ENCODE measurements at places on chromosomes 12 and 14. TPM values are rescaled to one million over a fixed set of nuclear protein-coding genes. Genes with fewer than 3 reads are reported as not detected.

- no peak for DNase-seq
These were observed 65.7 kb upstream of the AEBP2 start for GRCh38 chr12:19373586-19373985.

DNA sequence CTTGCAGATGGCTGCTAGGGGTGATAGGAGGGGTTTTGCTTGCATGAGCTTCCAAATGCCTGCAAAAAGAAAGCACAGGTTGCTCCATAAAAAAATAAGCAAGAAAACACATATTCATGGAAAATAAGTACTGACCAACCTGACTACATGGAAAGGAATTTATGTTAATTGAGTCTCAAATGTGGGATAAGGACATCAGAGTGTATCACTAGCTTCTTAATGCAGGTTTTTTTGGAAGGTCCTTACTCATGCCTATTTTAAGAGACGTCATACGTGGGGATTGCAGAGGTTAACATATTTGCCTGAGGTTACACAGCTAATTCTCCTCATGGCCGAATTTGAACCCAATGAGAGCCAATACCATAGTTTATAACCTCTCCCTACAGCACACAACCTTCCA is 116.2 kb downstream of the ASCL1 start:
- DNase-seq: no peak

GRCh38 chr12:88600272-88600671 is 20.0 kb upstream of the KITLG start:
- no peak for DNase-seq

DNA sequence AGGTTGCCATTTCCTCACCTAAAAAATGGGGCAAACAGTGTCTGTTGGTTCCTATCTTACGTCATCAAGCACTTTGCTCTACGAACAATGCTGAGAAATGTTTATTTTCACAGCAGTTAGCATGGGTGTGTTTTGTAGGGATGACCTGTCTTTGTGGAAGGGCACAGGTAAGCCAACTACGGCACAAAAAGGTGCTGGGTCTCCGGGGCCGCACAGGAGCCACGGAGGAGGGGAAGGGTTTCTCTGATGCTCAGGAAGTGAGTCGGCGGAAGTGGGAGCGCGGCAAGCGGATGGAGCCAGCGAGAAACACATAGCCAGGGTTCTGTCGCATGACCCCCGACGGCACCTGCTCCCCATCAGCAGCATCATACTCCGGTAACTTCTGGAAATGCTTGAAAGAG is 65.6 kb upstream of the TCL1B start:
- no peak for DNase-seq

DNA sequence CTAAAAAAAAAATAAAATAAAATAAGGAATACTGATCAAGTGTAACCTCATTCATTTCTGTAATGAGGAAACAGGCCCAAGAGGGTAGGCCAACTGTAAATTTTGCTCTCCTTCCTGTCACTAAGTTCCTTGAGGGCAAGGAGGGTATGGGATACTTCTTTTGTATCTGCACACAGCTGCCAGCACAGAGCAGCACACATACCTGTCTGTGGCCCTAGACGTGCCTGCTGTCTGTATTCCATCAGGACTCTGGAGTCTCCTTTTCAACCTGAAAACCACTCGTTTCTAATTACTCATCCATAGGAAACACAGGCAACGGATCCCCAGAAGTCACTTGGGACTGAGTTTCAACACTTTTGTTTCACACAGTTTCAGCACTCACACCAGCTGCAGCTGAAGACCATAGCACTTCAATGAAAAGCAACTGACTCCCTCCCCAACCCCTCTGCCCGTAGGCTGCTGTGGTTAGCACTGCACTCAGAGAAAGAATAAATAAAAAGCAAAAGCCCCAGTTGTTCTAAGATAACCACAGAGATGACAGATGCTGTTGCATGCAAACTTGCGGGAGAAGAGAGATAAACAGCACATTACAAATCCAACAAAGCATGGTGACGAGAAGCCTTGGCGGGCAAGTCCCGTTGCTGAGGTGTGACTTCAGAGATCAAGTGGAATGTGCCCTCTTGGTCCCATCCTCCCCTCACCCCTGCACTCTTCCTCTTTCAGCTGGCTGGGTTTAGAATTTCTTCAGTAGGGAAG is 24.9 kb downstream of the CRACR2A start:
- no peak for DNase-seq

DNA sequence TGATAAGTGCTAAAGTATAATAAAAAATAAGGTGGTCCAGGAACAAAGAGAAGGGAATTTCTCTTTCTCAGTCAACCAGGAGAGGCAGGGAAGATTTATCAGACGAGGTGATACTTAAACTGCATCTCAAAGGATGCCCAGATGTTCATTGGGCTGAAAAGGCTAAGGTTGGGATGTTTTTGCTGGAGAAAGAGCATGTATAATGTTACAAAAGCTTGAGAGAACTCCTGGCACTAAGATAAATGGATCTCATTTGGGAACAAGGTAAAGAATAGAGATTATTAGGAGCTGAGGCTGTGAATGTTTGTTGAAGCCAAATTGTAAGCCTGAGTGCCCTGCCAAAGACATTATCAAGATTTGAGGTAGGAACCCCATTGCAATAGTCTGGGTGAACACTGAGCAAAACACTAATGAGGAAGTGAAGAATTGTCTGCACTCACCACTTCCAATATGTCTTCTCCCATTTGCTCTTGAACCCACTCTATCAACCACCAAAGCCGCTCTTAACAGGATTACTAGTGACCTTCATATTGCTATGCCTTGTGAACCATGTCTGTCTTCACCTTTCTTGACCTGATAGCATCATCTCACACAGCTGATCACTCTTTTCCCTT is 149.0 kb upstream of the ARID2 start:
- no peak for DNase-seq

- DNase-seq: no peak
These were observed 177.1 kb upstream of the SLC38A2 start for GRCh38 chr12:46549527-46550265.

- DNase-seq: no peak
These were observed 12.8 kb upstream of the WSB2 start for GRCh38 chr12:118073768-118074167.

DNA sequence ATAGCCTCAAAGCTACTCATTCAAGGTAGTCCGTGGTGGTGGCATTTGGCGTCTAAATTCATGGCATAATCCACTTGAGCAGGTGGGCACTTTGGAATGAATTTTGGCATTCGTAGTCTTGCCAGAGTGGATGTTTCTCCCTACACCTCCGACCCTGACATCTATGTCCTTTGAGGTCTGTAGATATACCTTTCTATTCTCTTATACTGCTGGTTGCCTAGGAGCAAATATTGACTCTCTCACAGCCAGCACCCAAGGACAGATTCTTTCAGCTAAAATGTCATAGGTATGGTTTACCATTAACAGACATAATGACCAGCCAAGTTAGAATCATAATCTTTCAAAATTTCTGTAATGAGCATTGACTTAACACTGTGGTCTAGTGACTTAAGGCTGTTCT is 47.4 kb upstream of the FLRT2 start:
- no peak for DNase-seq

GRCh38 chr12:53560351-53560750 is 53.1 kb upstream of the NPFF start:
- no peak for DNase-seq

GRCh38 chr14:74604911-74605310 is 7.1 kb downstream of the LTBP2 start:
- DNase-seq: no peak

DNA sequence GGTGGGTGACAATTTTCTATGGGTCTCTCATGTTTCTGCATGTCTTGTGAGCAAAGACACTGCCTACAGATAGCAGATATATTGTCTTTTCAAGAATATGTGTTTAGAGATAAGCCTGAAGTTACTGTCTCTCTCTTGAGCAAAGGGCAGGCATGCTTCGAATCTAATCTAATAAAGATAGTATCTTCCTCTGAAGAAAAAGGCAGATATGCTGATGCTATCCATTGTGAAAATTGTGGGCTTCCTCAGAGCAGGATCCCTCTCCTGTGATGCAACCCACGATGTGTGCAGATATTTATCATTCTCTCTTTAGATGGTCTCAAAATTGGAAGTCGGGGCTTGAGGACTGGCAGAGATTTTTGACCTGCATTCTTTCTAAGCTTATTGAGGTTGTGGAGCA is 187.0 kb downstream of the DACT1 start:
- no peak for DNase-seq

GRCh38 chr12:116406529-116406928 is 129.0 kb upstream of the MED13L start:
- peak; percentile 69 for DNase-seq

DNA sequence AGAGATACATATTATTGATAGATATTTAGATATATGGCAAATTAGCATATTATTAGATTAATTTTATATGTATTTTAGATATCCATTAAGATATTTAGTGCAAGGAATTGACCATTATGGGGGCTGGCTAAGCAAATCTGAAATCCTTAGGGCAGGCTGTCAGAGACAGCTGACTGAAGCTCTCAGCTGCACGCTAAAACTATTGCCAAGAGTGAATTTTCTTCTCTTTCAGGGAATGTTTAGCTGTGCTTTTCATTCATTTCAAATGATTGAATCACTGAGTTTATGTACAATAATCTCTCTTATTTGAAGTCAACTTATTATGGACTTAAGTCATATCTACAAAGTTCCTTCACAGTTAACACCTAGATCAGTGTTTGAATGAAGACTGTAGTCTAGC is 566.5 kb downstream of the LRFN5 start:
- no peak for DNase-seq

DNA sequence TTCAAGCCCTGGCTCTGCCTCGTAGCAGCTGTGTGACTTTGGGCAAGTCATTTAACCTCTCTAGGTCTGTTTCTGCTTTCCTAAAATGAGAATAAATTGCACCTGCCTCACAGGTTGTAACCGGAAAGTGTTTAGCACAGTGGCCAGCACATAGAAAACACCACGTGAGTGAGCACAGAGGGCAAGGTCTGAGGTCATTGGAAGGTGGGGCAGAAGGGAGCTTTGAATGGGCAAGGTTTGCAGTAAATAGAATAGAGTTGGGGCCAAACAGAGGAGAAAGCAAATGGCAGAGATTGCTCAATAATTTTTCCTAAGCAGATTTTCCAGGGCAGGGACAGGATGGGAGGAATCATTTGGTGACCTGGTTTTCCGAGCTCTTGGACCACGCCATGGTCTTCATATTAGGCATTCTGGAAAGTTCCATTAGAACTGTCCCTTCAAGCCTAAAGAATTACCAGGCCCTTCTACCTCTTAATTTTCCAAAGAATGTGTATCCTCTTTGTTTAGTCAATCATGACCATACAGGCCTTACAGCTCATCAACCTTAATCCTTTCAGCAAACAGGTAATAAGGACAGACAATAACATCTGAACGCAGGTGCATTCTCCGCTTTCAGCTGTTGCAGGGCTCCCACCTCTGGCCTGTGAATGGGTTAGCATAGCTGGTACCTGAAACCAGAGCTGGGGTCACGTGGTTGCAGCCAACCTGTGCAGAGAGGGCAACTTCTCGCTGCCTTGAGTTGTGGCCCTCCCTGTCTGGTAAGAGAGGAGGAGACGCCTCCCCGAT is 53.8 kb downstream of the VWF start:
- DNase-seq: no peak

DNA sequence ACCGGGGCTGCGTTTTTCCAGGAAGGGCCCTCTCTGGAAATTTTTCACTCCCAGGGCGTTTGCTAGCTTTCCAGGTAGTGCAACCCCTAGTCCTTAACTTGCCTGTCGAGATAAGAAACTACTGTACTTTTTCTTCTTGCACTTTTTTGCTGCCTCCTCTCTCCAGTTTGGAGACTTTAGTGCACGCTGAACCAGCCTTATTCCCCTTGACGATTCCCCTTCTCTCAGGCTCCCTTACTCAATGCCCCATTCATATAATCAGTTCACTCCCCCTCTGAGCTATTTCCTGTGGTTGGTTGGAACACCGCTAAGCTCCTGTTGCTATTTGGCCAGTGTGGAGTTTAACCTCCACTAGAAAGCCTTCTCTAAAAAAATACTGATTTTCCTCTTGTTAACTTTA is 682 bp downstream of the CREBL2 start:
- DNase-seq: no peak

DNA sequence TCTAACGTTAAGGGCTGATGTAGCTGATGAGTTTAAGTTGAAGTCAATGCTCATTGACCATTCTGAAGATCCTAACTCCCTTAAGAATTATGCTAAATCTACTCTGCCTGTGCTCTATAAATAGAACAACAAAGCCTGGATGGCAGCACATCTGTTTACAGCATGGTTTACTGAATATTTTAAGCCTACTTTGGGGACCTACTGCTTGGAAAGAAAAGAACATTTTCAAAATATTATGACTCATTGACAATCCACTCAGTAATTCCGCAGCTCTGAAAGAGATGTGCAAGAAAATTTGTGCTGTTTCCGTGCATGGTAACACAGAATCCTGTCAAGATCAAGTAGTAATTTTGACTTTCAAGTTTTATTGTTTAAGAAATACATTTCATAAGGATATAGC is 35.0 kb upstream of the NAV3 start:
- DNase-seq: no peak

GRCh38 chr12:33429468-33429867 is 10.2 kb downstream of the SYT10 start:
- DNase-seq: no peak

- no peak for DNase-seq
These were observed 52.5 kb downstream of the C12orf75 start for GRCh38 chr12:105382771-105383622.

- DNase-seq: no peak
These were observed 142.0 kb downstream of the TMEM30B start for GRCh38 chr14:61139006-61139599.

DNA sequence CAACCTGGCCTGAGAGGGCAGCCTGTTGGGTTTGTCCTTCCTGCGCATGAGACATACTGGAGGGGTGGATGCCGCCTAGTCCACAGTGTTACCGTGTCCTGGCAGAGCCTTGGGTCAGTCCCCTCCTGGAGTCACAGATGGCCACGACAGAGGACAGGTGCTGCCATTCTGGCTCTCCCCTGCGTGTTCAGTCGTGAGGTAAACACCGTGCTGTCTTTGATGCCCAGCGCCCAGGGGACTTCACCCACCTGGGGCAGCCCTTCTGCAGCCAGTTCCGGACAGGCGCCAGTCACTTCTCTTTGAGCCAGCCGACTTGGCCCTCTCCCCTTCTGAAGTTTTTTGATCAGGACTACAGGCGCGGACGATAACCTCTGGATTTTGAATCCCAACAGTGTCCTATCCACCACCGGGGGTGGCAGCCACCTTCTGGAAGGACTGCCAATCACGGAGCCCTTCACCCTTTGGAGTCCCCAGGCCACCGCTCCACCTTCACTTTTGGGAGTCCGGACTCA is 933.0 kb downstream of the DIO2 start:
- DNase-seq: no peak

The TMEM116 gene
- 35.9 TPM for total RNA-seq

The MYF6 gene
- not detected for total RNA-seq

The SRGAP1 gene
- 83.0 TPM for total RNA-seq

The IGF1 gene
- total RNA-seq: 4.5 TPM

The PSMA6 gene
- 24.5 TPM for total RNA-seq

The TXNRD1 gene
- total RNA-seq: 118 TPM

The EVL gene
- 63.7 TPM for total RNA-seq

The HNF1A gene
- 16.5 TPM for total RNA-seq

The INHBC gene
- total RNA-seq: not detected

The CLEC1A gene
- total RNA-seq: 0.55 TPM

The CLECL1 gene
- not detected for total RNA-seq

The VRTN gene
- not detected for total RNA-seq
